ENCODE measurements at places on chromosomes 16 and 17.

- DNase-seq, result no peak
Observed at GRCh38 chr17:48756830-48757251, 28.3 kb upstream of the HOXB13 start.

DNA sequence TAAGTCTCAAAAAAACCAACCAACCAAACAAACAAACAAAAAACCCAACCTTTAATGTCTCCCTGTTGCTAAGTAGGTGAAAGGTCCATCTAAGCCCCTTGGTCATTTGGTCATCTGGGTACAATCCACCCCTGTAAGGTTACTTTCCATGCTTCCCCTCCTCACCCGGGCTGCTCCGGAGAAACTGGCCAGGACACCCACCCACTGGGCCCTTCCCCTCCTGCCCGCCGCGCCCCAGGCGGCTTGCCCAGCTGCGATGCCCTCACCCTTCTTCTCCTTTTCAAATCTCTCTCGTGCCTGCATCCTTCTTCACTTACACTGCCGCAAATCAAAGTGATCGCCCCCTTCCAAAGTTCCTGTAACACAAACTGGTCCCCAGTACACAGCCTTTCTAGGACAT is 2.0 kb downstream of the NTAN1 start:
- DNase-seq, result no peak

- DNase-seq, result no peak
Observed at GRCh38 chr16:86353148-86353547, 157.2 kb upstream of the FOXF1 start.

- DNase-seq, result no peak
Observed at GRCh38 chr17:7426203-7426863, 917 bp downstream of the SPEM2 start.

GRCh38 chr16:81528256-81528655 is 83.6 kb downstream of the CMIP start:
- no peak for DNase-seq

DNA sequence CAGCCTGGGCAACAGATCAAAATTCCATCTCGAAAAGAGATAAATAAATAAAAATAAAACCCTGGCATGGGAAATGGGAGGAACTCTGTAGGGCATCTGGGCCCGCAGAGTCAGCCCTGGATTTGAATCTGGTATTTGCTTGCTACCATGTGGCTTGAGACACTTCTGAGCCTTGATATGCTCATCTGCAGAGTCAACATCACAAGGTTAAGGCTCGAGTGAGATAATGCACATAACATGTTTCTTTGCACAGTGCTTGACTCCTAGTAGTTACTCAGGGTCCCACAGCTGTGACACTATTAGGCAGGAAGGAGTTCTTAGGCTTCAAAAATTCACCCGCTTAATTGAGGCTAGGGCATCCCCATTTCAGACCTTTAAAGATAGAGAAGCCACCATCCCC is 21.3 kb downstream of the CDK5RAP3 start:
- no peak for DNase-seq

GRCh38 chr16:81424771-81425170 is 19.8 kb upstream of the CMIP start:
- DNase-seq, result no peak

GRCh38 chr16:50685462-50686063 is 4.5 kb upstream of the SNX20 start:
- DNase-seq, result no peak

- no peak for DNase-seq
Observed at GRCh38 chr17:69593351-69593715, 178.8 kb downstream of the MAP2K6 start.

All from right forelimb (tissue), 1 donor.